ENCODE measurements at places on chromosomes 16 and 17. TPM values are rescaled to one million over a fixed set of nuclear protein-coding genes. Genes with fewer than 3 reads are reported as not detected.

DNA sequence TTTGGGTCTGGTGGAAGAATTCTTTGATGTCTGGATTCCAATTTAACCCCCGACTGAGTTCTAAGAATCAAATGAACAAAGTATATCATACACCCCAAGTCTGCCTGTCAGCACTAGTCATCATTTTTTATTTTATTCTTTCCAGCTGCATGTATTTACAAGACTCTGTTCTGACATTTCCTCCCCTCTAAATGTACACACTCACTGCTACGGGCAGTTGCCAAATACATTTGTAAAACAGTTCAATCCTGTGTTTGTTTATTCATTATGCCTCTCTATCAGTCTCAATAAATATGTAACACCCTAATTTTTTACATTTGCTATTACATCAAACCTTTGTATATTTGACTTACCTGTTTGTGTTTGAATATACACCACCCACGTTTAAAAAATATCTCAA is 422.3 kb upstream of the PSMD7 start:
- no peak overlapping the region for H3K4me3 ChIP-seq
- no peak for DNase-seq
- no peaks in the 10 kb centered on the region for H3K36me3 ChIP-seq
- H3K27ac ChIP-seq = no peak overlapping the region
- no peaks in the 10 kb centered on the region for H3K27me3 ChIP-seq
- no peaks in the 10 kb centered on the region for H3K4me1 ChIP-seq

DNA sequence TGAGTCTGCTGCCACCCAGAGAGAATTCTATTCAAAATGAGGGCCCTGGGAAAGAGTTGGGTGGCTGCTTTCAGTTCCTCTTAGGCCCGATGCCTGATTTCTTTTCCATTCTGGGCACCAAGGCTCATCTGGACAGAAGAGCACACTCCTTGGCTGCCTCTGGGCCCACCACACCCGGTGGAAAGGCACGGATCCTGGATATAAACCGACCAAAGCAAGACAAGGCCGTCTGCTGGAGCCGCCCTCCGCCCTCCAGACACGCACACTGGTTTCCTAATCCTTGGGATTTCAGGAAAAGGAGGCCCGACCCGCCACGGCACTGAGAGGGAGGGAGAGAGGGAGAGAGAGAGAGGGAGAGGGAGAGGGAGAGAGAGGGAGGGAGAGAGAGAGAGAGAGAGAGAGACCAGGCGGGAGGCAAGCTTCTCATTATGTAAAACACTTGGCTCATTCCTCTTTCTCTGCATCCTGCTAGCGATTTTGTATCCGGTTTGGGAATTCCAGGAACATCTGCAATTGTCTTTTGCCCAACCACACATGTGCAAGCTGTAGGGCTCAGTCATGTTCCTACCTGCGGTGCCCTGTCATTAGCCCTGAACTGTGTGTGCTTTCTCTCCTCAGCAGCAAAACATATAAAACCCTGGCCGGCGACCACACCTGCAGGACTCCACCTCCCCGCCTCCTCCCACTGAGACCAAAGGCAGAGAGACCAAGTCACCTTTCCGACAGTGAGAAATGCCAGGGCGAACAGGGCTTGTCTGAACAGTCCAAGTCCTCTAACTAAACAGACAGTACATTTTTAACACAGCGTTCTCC is 347.2 kb downstream of the SOX9 start:
- H3K4me3 ChIP-seq = no peak overlapping the region
- no peaks in the 10 kb centered on the region for H3K36me3 ChIP-seq
- H3K27me3 ChIP-seq = no peaks in the 10 kb centered on the region
- no peak overlapping the region for H3K27ac ChIP-seq
- no peak for DNase-seq

DNA sequence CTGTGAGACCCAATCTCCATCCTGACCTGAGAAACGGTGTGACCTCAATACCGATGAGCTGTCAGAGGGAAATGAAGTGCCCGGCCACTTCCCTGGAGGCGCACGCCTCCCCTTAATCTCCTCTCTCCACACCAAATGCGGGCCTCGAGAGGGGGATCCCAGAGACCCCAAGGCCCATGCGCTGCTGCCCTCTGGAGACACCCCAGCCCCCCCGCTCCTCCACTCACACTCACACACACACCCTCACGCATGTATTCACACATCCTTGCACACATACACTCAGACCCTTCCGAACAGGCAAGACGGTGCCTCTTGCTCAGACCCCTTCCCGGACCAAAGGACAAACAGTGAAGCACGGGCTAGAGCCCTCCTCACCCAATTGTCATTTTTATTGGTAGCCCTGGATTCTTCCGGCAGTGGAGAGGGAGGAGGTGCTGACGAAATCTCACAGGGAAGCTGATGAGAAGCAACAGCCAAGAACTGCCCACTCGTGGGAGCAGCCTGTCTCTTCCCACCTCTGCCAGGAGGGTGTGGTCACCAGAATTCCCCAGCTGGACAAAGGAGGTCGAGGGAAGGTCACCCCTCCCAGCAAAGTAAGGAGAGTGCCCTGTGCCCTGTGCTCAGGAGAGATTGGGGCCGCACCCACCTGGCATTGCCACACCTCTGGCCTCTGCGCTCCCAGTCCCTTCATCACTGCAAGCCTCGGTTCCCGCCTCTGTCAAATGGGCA is 136.0 kb upstream of the TNRC6C start:
- H3K27me3 ChIP-seq = no peaks in the 10 kb centered on the region
- no peaks in the 10 kb centered on the region for H3K36me3 ChIP-seq
- DNase-seq = no peak

DNA sequence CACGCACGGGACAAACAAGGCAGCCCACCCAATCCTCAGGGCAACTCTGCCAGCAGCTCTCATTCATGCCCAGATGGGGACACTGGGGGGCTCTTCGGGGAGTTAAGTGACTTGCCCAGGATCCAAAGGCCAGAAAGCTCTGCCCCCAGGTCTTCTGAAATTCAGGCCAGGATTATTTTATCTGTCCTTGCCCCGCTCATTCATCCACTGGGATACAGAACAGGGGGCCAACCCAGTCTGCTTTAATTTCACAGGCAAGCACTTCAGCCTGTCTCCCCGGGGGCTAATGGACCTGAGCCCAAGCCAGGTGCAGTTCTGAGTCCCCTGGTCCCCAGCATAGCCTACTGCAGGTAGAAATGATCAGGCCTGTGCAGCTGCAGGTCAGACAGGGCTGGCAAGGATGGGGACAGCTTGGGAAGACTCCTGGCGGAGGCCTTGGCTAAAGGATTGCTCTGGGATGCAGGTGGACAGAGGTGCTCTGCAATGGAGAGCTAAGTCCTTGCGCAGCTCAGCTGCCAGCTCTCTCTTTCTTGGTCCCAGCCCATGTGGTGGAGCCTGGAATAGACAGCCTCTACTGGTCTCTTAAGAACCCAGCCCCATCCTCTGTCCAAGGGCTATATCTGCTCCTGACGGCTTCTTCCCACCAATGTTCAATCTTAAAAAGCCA is 766 bp upstream of the B3GNT9 start:
- H3K27ac ChIP-seq = peak overlapping the region; percentile 95
- H3K27me3 ChIP-seq = no peaks in the 10 kb centered on the region
- peak overlapping the region; percentile 96 for H3K4me3 ChIP-seq
- DNase-seq = no peak
- H3K36me3 ChIP-seq = no peaks in the 10 kb centered on the region

- no peaks in the 10 kb centered on the region for H3K36me3 ChIP-seq
- H3K27ac ChIP-seq = no peak overlapping the region
Measured at GRCh38 chr16:70808371-70808770, 7.4 kb upstream of the VAC14 start.

GRCh38 chr17:29973005-29973404 is 31.6 kb downstream of the EFCAB5 start:
- H3K27me3 ChIP-seq = no peaks in the 10 kb centered on the region
- DNase-seq = no peak
- no peak overlapping the region for H3K4me3 ChIP-seq

- no peak for DNase-seq
- no peak overlapping the region for H3K4me3 ChIP-seq
- H3K27me3 ChIP-seq = no peaks in the 10 kb centered on the region
- H3K27ac ChIP-seq = no peak overlapping the region
Measured at GRCh38 chr16:79628501-79628975, 28.0 kb upstream of the MAF start.

GRCh38 chr16:5580296-5580695 is 482.7 kb upstream of the EEF2KMT start:
- no peaks in the 10 kb centered on the region for H3K27me3 ChIP-seq
- H3K4me1 ChIP-seq = no peaks in the 10 kb centered on the region
- no peak for DNase-seq
- no peaks in the 10 kb centered on the region for H3K36me3 ChIP-seq

- no peak overlapping the region for H3K4me3 ChIP-seq
- H3K27me3 ChIP-seq = no peaks in the 10 kb centered on the region
- no peak overlapping the region for H3K27ac ChIP-seq
- H3K4me1 ChIP-seq = no peaks in the 10 kb centered on the region
- no peak for DNase-seq
- no peaks in the 10 kb centered on the region for H3K36me3 ChIP-seq
Measured at GRCh38 chr17:74573169-74573568, 5.9 kb upstream of the CD300H start.

DNA sequence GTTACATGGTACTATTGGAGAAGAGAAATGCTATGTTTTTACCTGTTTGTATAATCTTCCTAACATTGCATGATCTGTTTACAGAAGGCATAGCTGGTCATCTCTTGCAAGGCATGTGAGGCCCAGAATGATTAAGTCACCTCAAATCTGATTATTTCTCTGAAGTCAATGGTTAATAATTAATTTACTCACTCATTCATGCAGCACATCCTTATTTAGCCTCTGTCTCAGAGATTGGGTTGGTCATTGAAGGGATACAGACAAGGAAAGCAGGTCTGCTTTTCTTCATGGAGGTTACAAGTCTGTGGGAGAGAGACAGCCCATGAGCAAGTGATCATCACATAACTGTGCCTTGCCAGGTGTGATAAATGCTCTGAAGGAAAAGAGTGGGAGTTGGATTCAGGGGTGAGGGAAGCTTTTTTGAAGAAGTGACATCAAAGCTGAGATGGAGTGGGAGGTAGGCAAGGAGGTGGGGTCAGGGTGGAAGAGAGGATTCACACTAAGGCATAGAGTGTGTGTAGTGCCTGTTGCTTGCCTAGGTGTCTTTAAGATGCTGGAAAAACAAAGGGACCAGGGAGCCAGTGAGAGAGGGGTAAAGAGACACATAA is 16.3 kb upstream of the RBFOX1 start:
- no peaks in the 10 kb centered on the region for H3K36me3 ChIP-seq
- H3K4me1 ChIP-seq = no peaks in the 10 kb centered on the region
- no peak for DNase-seq
- H3K4me3 ChIP-seq = no peak overlapping the region
- no peaks in the 10 kb centered on the region for H3K27me3 ChIP-seq
- no peak overlapping the region for H3K27ac ChIP-seq

DNA sequence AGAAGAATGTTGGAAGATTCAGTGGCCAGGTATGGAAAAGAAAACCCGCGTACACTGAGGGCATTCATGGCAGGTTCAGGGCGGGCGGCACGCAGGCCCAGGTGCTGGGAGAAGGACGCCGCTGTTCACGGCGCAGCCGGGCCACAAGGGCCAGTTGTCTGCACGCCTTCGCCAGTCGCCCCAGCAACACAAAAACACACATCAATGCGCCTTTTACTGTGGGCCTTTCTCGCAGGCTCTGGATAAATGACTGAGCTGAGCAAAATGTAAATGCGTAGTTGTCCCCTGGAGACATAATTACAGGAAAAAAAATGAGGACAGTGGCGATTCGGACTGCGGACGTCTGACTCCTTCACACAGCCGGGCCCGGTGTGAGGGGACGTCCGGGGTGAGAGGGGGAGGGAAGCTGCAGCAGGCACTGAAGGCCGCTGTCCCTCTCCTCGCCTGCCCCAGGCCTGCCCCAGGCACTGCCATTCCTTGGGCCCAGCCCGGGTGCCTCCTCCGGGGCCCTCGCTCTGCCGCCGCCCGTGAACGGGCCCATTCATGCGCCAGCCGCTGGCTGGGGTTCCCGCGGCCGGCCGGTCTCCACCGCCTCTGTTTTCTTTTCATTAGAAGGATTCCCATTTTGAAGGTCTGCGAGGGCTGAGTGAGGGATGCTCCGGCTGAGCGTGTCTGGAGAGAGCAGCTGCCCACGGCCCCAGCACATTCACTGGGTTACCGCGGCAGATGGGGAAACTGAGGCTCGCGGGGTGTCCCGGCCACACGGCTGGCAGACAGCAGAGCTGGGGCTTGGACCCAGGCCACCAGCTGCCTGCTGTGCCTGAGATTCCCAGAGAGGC is 6.5 kb upstream of the ZNF469 start:
- no peaks in the 10 kb centered on the region for H3K27me3 ChIP-seq
- H3K36me3 ChIP-seq = no peaks in the 10 kb centered on the region
- DNase-seq = no peak
- no peak overlapping the region for H3K4me3 ChIP-seq

GRCh38 chr16:3907586-3907985 is 27.1 kb upstream of the CREBBP start:
- H3K27me3 ChIP-seq = no peaks in the 10 kb centered on the region
- no peaks in the 10 kb centered on the region for H3K36me3 ChIP-seq
- H3K4me3 ChIP-seq = no peak overlapping the region
- H3K4me1 ChIP-seq = no peaks in the 10 kb centered on the region
- DNase-seq = no peak

GRCh38 chr17:41786227-41787020 is at the start of gene JUP:
Gene JUP (minus strand): TSS chr17:41786711. CDS start chr17:41771854, 14,857 bp downstream.
- H3K4me3 ChIP-seq = peak within 1 kb of the TSS; percentile 88
- H3K27ac ChIP-seq = peak within 1 kb of the TSS; percentile 42
- no peaks in the 10 kb centered on the region for H3K27me3 ChIP-seq

- H3K27me3 ChIP-seq = no peaks in the 10 kb centered on the region
- DNase-seq = no peak
- H3K27ac ChIP-seq = peak overlapping the region; percentile 86
- peaks cover 46% of the 10 kb centered on the region for H3K4me1 ChIP-seq
- peak overlapping the region; percentile 89 for H3K4me3 ChIP-seq
- H3K36me3 ChIP-seq = no peaks in the 10 kb centered on the region
Measured at GRCh38 chr17:64146418-64147109, 16.6 kb upstream of the ERN1 start.

KRT28 gene
- total RNA-seq = not detected

SYNGR3 gene
- 0.49 TPM for total RNA-seq

AHSP gene
- not detected for total RNA-seq

TMEM114 gene
- total RNA-seq = not detected

SCARF1 gene
- total RNA-seq = 19.1 TPM

RMI2 gene
- not detected for total RNA-seq

C17orf107 gene
- 1.9 TPM for total RNA-seq

ZNF385C gene
- total RNA-seq = not detected

MILR1 gene
- total RNA-seq = 10.0 TPM

SLC5A11 gene
- total RNA-seq = not detected

Measured in thoracic aorta (tissue), 2 donors.